ENCODE measurements at places on chromosomes 3 and 15.

GRCh38 chr15:40506964-40507571, 36.3 kb downstream of the CHST14 start:
- no peak for DNase-seq

DNA sequence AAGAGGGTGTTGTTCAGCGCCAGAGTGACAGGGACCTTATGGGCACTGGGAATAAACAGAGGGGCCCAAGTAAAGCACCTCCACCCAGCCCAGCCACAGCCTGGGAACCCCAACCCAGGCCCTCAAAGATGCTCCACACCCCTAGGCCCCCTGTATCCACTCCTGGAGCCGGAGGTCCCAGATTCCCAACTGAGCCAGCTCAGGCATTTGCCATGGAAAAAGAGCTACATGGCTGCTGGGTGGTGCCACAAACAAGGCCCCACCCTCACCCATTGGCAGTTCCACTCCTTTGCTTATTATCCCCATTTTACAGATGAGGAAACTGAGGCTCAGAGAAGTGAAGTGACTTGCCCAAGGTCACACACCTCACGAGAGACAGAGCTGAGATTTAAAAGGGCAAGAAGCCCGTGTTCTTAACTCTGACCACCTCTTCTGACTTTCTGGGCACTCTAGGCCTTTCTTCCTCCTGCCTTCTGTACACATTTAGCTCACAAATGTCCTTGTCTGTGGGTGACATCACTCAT, 16.9 kb downstream of the ANPEP start:
- no peak for DNase-seq

DNA sequence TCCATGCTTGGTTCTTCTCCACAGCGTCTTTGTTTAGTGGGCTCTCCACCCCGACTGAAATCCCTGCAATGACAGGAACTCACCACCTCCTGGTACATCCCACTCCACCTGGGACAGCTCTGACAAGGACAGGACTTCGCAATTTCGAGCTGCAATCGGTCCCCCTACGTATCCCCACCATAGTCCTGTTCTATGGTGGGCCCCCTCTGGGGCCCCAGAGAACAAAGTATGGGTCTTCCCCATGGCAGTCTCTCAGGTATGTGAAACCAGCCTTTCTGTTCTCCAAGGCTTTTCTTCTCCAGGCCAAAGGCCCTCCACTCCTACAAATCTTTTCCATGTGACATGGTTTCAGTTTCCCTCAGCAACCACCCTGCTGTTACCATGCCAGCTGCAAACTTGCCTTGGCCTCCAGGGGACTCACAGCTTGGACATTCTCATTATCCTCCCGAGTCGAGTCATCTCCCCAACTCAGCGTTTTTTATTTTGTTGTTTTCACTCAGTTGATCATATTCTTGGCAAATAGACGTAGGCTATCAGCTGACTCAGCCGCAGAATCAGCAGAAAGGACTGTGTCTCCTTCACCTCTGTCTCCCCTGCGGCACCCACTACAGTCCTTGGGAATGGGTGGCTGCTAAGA, 233.3 kb downstream of the OPA1 start:
- DNase-seq, result no peak

DNA sequence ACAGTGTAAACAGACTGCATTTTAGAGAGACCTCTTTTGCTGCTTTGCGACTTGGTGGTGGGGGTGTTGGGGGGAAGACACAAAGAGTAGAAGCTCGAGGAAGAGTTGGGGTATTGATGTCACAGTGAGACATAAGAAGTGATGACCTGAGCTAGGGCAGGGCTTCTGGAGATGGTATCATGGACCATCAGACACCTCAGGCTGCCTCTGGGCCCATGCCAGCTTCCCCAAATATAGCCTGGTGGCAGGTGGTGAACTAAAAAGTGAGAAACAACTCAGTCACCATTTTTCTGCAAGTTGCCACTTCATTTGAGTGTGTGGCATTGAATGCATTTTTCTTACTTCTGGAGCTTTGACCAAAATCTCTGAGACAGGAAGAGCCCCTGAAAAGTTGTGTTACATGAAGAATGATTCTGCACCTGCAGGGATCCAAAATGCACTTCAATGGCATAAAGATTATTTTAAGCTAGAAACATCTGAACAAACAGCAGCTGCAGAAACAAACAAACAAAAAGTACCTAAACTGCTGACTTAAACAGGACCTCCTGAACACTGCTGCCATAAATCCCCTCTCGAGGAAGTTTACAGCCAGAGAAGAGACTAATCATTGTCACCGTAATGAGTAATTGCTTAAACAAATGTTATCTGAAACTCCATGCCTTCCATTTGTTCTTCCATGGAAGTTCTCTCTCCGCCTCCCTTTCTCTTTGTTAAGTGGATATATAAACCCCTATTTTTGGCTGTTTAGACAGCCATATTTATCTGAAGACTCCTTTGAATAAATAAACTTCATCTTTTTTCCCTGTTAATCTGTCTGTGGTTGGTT, 15.2 kb upstream of the XIRP1 start:
- DNase-seq, result no peak

- no peak for DNase-seq
Observed at GRCh38 chr15:47399100-47399499, 318.2 kb upstream of the SEMA6D start.

- no peak for DNase-seq
Observed at GRCh38 chr15:82812994-82813393, 3.6 kb downstream of the WHAMM start.

DNA sequence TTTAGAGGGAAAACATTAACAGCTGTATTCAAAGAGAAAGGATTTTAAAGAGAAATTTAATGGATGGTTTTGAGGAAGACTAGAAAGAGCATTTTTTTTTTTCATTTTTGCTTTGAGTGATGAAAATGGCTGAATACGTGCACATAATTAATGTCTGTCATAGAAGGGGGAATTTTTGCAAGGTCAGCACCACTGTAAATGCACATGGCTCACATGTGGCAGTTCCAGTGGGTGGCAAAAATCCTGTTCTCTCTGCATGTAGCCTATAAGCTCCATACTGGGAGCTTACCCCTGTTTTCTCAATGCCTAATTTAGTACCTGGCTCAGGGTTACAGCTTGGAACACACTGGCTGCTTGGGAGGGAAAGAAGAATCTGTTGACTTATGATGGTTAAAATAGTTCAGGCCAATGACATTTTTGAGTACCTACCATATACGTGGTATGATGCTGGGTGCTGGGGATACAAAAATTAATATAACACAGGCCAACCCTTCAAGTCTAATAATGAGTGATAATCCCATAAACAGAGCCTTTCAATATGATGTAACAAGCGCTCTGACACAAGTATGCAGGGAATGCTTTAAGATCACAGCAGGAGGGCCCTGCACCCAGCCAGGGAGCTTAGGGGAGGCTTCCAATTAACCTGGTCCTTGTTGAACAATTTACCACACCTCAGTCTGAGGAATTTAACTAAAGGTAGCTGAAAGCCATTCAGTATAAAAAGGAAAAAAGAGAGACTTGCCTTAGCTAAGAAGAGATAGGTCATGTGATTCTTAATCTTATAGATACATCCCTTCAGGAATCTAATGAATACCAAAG, 33.0 kb downstream of the HSPBAP1 start:
- no peak for DNase-seq

DNA sequence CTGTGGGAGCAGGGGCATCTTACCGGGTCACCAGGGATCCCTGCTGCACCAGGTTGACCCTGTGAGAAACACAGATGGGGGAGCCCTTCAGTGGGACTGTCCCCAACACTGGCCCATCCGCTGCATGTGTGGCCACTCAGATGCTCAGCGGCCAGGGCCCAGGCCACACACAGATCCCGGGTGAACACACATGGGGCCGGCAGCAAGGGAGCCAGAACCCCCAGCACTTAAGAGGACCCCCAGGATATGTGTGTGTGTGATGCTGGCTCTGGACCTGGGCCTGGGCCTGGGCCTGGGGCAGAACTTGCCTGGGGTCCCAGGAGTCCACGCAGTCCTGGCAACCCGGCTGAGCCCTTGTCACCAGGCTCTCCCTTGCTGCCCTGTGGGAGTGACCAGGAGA, 4.9 kb upstream of the UCN2 start:
- DNase-seq, result no peak

- DNase-seq, result no peak
Observed at GRCh38 chr3:147423798-147424580, 14.8 kb downstream of the ZIC1 start.

- no peak for DNase-seq
Observed at GRCh38 chr3:54424292-54424691, 301.9 kb downstream of the CACNA2D3 start.

- no peak for DNase-seq
Observed at GRCh38 chr15:70222606-70223005, 124.9 kb upstream of the TLE3 start.

- no peak for DNase-seq
Observed at GRCh38 chr3:71050538-71051258, 532.8 kb downstream of the FOXP1 start.

- DNase-seq, result no peak
Observed at GRCh38 chr3:180871901-180872300, 40.6 kb upstream of the FXR1 start.

GRCh38 chr3:140091143-140091542, 156.2 kb downstream of the CLSTN2 start:
- no peak for DNase-seq

GRCh38 chr15:67892559-67893377, 52.9 kb upstream of the RNU6-1 start:
- no peak for DNase-seq

DNA sequence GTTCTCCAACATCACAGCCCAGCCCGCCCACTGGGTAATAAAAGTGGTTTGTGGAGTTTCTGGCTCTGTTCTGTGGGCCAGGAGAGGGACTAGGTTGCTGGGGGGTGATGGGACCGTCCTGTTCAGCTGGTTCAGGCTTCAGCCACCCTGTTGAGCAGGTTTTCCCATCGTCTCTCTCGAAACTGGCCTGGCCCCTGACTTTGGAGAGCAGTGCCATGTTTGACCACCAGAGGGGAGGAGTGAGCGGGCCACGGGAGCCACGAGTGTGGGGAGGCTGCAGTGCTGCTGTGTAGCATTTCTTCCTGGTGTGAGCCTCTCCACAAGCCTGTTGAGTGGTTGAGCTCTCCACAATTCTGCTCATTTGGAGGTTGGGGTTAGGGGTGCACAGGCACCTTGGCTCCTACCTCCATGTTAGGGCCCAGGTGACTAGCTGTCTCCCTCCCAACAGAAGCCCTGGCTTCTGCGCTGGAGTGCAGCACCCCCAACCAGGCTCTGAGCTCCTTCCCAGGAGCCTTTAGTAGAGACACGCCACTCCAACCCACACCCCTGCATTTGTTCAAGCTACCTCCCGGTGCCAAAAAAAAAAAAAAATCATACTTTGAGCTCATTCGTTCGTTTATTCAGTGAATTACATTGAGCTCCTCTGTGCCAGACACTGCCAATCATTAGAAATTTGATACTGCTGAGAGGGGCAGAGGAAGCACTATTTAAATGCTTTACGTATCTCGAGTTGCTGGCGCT, 13.9 kb downstream of the SPINT1 start:
- DNase-seq, result peak; percentile 69
